ENCODE measurements at places on chromosomes 5 and 9.

GRCh38 chr5:139462586-139463276 lies at the start of gene ECSCR:
Gene ECSCR (minus strand): TSS chr5:139462743. CDS start chr5:139462670, 73 bp downstream.
- no peak for DNase-seq

DNA sequence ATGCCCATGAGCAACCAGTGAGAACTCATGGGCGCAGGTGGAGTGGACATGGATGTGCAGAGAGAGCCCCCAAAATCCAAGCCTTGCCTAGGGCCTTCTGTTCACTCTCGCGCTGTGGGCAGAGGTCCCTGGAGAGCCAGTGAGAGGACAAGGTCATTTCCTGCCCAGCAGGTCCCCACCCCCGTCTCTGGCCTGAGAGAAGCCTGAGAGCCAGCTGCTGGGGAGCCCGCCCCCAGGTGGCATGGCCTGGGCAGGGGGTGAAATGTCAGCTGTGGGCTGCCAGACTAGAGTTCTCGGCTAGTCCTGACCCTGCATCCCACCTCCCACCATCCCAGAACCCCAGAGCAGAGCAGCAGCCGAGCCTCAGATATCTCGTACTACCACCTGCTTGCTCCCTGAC lies 85.3 kb downstream of the BARX1 start:
- no peak for DNase-seq

- DNase-seq = peak; percentile 40
Observed at GRCh38 chr9:106648799-106649198, 214.2 kb upstream of the ZNF462 start.

- DNase-seq = no peak
Observed at GRCh38 chr9:95435074-95435728, 81.6 kb downstream of the PTCH1 start.

- DNase-seq = no peak
Observed at GRCh38 chr9:27150746-27151406, 41.9 kb downstream of the TEK start.

GRCh38 chr9:137798901-137799629 lies 78.5 kb upstream of the CACNA1B start:
- no peak for DNase-seq

DNA sequence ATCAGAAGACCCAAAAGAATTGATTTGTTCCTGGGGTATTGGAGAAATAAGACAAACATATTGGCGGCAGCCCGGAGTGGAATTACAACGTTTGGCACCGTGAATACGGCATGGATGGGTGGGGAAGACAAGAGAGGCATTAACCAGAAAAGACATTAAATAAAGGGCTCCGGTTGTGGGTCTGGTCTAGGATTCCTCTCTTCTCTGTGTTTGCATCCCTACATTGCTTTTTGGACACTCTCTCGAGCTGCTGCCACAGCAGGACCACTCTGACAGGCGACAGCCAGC lies 138.7 kb upstream of the PALM2AKAP2 start:
- no peak for DNase-seq

- DNase-seq = no peak
Observed at GRCh38 chr9:86626802-86627201, 272.6 kb upstream of the TUT7 start.

- no peak for DNase-seq
Observed at GRCh38 chr5:92374859-92375258, 991.7 kb upstream of the ARRDC3 start.

- DNase-seq = no peak
Observed at GRCh38 chr9:26786564-26786963, 106.0 kb downstream of the CAAP1 start.

GRCh38 chr9:118367383-118367782 lies 663.2 kb downstream of the TLR4 start:
- DNase-seq = peak; percentile 29

DNA sequence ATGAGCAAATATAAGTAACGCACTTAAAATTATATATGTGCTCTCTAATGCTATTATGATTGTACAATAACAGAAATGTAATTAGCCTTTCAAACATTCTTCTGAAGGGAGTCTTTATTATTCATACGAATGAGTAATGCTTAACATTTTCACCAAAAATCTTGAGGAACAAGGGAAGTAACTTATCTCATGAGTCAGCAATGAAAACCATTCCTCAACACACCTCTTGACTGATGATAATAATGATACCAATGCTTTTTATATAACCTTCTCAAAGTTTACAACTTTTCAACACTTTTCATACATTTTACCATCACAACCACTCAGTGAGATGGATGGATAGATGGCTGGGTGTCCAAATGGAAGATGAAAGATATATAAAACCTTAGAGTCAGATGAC lies 369.3 kb downstream of the BNC2 start:
- peak; percentile 55 for DNase-seq

GRCh38 chr9:5040730-5041389 lies 55.8 kb downstream of the JAK2 start:
- no peak for DNase-seq

DNA sequence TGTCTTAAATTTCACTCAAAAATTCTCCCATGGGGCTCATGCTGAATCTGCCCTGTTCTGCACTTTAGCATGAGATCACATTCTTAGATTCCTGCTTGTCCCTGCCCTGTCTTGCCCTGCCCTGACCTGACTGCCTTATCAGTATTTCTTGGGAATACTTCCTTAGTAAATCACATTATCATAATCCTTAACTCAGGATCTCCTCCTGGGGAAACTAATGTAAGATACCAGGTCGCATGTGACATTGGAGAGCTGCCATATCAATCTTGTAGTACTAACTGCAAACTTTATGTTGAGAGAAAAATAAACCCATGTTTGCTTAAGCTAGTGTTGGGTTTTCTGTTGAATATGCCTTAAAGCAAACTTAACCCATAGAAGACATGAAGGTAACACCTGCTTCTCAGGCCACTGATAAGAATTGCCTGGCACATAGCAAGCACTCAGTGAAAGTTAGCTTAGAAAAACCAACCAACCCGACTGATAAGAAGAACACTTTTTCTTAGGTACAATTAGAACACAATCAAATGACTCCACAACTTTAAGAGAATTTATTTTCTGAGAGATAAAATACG lies 53.3 kb downstream of the IL33 start:
- no peak for DNase-seq

- no peak for DNase-seq
Observed at GRCh38 chr5:43701227-43701626, 98.2 kb downstream of the NNT start.

DNA sequence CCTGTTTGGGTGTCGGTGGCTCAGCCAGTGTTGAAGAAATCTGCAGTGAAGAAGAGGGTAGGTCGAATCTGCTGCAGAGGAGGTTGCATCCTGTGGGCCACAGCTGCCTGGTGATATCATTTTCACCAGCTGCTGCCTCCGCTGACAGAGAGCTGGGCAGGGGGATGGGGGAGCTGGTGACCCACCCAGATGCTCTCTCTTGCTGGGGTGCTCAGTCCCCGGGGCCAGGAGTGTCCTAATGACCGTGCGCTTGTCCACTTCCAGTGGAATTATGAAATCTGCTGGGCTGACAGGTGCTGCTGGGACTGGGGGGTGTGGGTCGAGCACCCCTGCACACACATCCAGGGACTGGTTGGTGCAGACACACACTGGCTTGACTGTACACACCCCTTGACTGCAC lies 83.2 kb upstream of the IRX4 start:
- no peak for DNase-seq

- no peak for DNase-seq
Observed at GRCh38 chr5:78132507-78132906, 162.0 kb downstream of the AP3B1 start.

DNA sequence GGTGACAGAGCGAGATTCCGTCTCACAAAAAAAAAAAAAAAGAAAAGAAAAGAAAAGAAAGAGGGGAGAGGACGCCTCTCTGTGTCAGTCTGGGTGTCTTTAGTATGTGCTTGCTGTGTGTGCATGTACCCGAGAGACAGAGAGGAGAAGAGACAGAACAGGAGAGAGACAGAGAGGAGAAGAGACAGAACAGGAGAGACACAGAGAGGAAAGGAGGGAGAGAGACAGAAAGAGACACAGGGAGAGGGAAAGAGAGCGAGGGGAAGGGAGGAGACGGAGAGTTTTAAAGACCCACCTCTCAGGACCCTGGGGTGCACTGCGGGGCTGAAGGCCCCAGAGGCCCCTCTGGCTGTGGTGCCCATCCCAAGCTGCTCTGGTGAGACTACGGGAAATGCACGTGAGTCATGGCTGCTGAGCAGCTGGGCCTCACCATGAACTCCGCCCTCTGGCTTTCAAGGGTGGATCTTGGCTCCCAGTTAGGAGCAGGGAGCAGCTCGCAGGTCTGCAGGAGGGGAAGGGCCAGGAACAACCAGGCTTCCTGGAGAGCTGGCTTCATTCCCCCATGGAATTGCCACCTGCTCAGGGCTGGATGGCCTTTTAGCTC lies 7.9 kb downstream of the SLC6A3 start:
- DNase-seq = peak; percentile 50

DNA sequence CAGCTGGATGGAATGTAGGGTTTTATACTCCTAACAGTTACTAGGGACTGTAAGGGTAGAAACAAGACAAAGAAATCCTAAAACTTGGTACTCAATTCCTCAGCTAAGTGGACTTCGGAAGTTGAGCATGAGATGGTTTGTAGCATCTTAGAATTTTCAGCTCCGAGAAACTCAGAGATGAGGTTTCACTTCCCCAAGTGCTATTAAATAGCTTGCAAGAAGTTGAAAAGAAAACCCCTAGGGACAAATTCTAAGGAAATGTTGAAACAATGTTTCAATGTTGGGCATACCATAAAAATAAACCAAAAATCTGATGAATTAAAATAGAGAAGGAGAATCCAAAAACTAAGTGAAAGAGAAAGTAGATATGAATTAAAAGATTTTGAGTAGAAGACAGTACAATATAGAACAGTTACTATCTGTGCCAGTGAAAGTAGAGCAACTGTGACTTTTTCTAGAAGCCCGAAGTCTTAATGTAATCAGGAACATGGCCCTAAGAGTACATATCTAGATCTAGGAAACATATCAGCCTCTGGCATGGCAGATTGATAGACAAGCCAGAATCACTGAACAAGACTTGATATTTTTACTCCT lies 308.6 kb upstream of the RGMB start:
- DNase-seq = no peak

- no peak for DNase-seq
Observed at GRCh38 chr9:97737429-97737828, 40.3 kb upstream of the XPA start.

GRCh38 chr5:113162208-113162607 lies 185.6 kb downstream of the DCP2 start:
- peak; percentile 31 for DNase-seq

- DNase-seq = peak; percentile 4
Observed at GRCh38 chr5:77990020-77990419, 213.9 kb upstream of the TBCA start.

GRCh38 chr5:617896-618295 lies 5.8 kb downstream of the CEP72 start:
- DNase-seq = no peak

- peak; percentile 45 for DNase-seq
Observed at GRCh38 chr5:178624631-178625546, 2.0 kb downstream of the CLK4 start.

GRCh38 chr9:109922617-109923470 lies 142.8 kb downstream of the PALM2AKAP2 start:
- peak; percentile 38 for DNase-seq

- DNase-seq = no peak
Observed at GRCh38 chr5:113204525-113205161, 228.0 kb downstream of the DCP2 start.

- DNase-seq = peak; percentile 51
Observed at GRCh38 chr5:168578006-168578405, 1.2 kb downstream of the PANK3 start.

GRCh38 chr5:172313915-172314314 lies 30.4 kb upstream of the UBTD2 start:
- DNase-seq = no peak

All from kidney tubule cell (primary cell).